ENCODE measurements at places on chromosomes 1 and 21.

DNA sequence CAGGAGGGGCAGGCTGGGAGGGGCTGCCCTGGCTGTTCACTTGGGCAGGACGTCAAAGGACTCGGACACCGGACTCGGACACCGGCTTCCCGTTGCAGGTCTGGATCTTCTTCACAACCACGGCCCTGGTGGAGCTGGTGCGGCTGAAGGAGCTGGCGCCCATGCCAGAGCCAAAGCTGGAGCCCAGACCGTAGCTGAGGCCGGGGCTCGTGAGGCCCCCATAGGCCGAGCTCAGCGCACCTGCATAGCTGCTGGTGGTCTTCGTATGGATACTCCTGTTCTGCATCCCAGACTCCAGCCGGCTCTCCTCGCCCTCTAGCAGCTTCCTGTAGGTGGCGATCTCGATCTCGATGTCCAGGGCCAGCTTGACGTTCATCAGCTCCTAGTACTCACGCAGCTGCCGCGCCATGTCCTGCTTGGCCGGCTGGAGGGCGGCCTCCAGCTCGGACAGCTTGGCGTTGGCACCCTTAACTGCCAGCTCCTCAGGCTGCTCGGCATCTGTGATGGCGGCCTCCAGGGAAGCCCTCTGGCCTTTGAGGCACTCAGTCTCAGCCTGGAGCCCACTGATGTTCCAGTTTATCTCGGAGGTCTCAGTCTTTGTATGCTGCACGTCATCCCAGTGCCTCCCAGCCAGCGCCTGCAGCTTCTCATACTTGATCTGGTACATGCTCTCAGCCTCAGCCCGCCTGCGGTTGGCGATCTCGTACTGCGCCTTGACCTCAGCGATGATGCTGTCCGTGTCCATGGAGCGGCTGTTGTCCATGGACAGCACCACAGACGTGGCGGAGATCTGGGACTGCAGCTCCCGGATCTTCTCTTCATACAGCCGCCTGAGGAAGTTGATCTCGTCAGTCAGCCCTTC, 15.1 kb upstream of the KLF17 start:
- DNase-seq, result no peak

DNA sequence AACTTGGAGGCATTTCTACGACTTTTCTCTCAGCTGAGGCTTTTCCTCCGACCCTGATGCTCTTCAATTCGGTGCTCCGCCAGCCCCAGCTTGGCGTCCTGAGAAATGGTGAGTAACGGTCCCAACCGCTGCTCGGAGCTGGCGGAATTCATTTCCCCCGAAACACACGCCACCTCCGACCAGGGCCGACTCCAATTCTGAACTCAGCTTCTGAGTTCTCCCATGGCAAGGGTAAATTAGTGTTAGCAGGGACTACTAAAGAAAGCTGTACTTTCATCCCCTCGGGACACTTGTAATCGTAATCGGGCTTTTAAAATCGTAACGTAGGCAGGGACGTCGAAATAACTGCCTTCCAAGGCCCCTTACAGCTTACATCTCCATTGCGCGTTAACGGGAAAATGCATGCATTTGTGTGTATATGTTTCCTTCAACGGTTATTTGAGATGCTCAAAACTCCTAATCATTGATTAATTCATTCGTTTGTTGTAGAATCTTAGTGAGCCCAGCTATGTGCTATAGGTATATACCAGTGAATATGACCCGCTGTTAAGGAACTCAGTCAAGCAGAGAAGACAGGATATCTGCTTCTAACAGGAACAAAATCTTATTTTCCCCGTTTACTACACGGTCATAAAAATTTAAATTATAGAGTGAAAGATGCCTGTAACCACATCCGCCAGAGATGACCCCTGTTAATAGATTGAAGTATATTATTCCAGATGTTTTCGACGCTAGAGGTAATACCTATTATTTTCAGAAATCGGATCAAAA, 472 bp downstream of the DTL start:
- DNase-seq, result no peak

DNA sequence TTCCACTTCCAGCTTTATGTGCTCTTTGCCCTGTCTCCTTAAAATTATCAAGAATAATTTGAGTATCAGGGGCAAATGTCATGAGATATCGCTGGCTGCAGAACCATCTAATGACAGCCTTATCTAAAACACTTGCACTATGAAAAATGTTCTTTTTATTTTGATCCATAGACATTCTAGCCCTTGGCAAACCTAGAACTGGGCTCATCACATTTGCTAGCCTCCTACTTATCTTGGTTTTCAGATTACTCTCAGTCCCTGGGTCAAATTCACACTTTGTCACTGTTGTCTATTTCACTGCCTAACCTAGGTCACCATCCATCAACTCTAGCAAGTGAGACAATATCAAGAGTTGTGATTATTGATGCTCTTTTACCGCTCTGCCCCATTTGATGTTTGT, 59.9 kb upstream of the IPO9 start:
- DNase-seq, result no peak

- no peak for DNase-seq
These were observed 37.0 kb downstream of the HS2ST1 start for GRCh38 chr1:86951430-86951829.

- DNase-seq, result no peak
These were observed 1.3 kb downstream of the KMO start for GRCh38 chr1:241533326-241534115.

DNA sequence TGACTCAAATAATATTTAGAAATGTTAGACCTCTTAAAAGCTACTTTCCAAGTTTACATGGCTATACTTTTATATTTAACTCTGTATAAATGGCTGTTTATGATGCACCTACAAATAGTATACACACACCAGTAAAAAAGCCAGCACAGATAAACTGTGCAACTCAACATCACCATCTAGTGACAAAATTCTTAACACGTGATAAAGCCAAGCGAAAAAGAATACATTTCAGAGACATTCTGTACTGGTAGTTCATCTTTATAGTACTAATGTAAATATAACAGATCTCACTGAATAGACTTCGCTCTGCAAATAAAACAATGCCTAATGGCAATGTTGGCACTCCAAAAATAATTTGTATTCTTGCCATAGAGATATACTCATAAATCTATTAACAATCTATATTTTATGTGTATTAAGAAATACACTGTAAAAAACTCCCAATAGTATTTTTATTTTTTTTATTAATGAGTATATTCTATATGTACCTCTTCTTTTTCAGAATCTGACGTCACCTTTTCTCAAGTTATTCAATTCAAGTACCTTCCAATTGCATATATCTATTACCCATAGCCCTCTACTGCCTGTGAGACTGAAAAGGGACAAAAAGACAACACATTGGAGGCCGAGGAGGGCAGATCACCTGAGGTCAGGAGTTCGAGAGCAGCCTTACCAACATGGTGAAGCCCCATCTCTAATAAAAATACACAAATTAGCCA, 100.2 kb downstream of the DPYD start:
- DNase-seq, result no peak

Measured in Peyer's patch (tissue), 4 donors.